ENCODE measurements at places on chromosomes 3 and 15.

DNA sequence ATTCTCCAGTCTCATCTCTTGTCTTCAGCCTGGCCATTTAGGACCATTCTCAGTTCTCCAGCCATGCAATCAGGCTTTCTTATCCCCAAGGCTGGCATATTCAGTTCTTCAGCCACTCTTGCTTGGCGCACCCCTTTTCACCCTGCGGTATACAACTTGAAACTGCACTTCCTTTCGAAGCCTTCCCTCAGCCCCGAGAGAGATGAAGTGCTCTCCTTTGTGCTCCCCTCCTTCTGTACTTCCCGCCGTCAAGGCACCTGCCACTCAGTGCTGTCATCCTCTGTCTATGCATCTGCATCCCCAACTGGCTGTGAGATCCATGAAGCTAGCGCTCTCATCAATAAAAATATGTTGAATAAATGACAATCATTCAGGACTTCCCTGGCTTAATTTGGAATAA is 45.7 kb downstream of the MORC1 start:
- no peak for DNase-seq

DNA sequence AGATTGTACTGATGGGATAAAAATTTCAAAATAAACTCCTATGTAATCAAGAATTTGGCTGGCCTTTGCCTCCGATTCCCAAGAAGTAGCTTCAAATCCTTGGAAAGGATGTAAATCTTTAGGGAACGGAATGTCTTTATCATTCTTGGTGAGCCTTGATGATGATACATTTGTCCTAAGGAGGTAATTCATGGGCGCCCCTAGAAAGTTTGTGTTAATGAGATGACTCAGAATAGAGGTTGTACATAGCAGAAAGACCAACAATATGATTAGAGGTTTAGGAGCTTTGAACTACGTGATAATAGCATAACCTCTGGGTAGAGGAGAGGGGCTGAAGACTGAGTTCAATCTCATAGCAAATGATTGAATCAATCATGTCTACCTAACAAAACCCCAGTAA is 248.6 kb upstream of the SLITRK3 start:
- DNase-seq = no peak

GRCh38 chr3:134299185-134299887 is 48.7 kb upstream of the RYK start:
- DNase-seq = no peak

- no peak for DNase-seq
Observed at GRCh38 chr3:183212096-183212495, 41.0 kb upstream of the B3GNT5 start.

- no peak for DNase-seq
Observed at GRCh38 chr3:99947356-99947755, 129.7 kb downstream of the CMSS1 start.

- DNase-seq = no peak
Observed at GRCh38 chr15:90436952-90437351, 48.9 kb downstream of the IQGAP1 start.

DNA sequence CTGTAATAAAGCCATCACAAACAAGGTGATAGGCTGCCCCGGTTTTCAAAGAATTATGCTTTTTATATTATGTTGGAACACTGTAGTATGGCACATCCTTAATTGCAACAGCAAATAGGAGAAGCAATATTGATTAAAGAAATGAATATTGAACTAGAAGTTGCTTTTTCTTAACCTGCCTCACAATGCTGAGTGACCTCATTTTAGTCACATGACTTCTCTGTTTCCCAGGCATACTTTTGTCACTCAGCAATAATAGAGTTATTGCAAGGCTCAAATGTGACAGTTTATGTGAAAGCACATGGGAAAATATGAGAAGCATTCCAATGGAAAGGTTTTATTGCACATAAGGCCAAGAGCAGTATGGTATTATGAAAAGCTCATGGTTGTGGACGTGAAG is 400.7 kb downstream of the FGF12 start:
- no peak for DNase-seq

GRCh38 chr3:68234076-68234780 is 579.8 kb upstream of the SUCLG2 start:
- no peak for DNase-seq

- no peak for DNase-seq
Observed at GRCh38 chr3:171461525-171461917, 1.3 kb upstream of the TNIK start.

GRCh38 chr15:96181873-96182301 is 148.6 kb upstream of the NR2F2 start:
- DNase-seq = no peak
